Stimulated activated CD8-positive, alpha-beta memory T cell treated with anti-CD3 and anti-CD28 coated beads, Interleukin-15, amount 100 ng/mL, for 24 hours (primary cell): ENCODE measurements at places on chromosomes 3 and 15.

- no peak for DNase-seq
These were observed 244.2 kb downstream of the LSAMP start for GRCh38 chr3:116200956-116201690.

- no peak for DNase-seq
These were observed 41.1 kb downstream of the TTBK2 start for GRCh38 chr15:42879443-42879842.

DNA sequence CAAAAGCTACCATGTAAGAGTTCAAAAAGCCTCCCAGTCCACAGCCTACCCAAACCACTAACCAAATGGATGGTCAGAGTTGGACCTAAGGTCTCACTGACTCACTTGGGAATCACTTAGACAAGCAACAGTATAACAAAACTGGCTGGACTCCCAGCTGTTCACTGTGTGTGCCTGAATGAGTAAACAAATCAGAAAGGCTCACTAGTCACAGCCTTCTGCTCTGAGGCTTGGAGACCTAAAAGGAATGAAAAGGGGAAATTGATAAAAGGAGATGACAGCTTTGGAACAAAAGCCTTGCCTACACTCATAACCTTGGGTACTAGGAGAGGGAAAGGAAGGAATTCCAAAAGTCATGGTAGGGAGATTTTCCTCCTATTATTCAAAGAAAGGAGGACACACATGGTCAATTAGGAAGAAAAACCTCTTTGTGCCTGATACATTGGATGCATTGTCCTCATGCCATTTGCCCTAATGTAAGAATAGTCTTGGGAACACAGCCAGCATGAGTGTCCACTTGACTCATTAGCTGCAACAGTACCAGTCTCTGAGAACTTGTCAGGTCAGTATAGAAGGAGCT lies 92.3 kb downstream of the FRMD5 start:
- no peak for DNase-seq

DNA sequence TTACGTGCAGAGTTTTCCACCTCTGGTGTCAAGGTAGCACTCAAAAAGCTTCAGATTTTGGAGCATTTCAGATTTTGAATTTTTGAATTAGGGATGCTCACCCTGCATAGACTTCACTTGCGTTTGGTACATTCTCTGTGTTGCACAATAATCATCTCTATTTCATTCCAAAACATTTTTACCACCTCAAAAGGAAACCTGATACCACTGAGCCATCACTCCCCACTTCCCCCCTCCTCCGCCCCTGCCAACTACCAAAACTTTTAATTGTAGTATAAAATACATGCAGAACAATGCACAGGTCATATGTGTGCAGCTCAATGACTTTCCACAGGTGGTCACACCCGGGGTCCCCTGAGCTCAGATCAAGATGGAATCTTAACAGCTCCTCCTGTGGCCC lies 208.8 kb downstream of the SV2B start:
- DNase-seq: no peak

DNA sequence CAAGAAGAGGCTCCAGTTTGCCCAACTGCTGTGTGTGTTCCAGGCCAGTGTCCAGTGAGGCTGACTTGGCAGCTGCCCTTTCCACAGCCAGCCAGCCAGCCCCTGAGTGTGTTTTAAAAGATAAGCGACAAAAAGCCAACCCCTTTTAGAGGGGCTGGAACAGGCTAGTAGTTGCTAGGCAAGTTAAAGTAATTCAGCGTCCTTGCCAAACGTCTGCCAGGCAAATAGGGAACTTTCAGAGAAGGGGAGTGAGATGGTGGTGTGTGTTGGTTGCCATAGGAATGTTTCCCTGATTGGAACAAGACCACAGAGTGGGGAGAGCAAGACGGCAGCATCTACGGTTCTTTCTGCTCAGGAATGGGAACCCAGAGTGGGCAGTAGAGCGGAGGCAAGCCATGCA lies 86.3 kb downstream of the TMEM108 start:
- no peak for DNase-seq

- DNase-seq: no peak
These were observed 78.0 kb downstream of the CPN2 start for GRCh38 chr3:194272861-194273742.

- DNase-seq: no peak
These were observed 36.5 kb downstream of the RPN1 start for GRCh38 chr3:128614076-128614475.

DNA sequence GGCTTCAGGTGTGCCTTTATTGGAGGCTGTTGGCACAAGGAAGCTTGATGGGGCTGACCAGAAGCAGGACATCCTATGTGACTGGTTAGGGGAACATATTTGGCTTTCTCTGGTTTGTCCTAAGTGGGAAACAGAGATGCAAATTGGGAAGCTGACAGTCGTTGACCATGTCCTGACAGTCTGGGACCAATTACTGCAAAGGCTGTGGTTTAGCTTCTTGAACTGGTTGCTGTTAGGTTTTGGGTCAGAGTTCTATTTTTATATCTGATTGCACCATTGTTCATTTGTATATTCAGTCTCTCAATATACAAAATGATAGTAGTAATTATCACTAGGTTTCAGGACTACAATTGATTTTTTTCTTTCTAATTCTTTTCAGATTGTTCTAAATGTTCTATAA lies 36.8 kb downstream of the SNTN start:
- DNase-seq: no peak

- no peak for DNase-seq
These were observed 107.2 kb upstream of the CMC1 start for GRCh38 chr3:28134198-28134597.

GRCh38 chr15:49154799-49155109 lies 645 bp downstream of the COPS2 start:
- no peak for DNase-seq

GRCh38 chr3:116445311-116445841 lies at the start of gene LSAMP:
Gene LSAMP (minus strand): TSS chr3:116445487.
- DNase-seq: no peak

DNA sequence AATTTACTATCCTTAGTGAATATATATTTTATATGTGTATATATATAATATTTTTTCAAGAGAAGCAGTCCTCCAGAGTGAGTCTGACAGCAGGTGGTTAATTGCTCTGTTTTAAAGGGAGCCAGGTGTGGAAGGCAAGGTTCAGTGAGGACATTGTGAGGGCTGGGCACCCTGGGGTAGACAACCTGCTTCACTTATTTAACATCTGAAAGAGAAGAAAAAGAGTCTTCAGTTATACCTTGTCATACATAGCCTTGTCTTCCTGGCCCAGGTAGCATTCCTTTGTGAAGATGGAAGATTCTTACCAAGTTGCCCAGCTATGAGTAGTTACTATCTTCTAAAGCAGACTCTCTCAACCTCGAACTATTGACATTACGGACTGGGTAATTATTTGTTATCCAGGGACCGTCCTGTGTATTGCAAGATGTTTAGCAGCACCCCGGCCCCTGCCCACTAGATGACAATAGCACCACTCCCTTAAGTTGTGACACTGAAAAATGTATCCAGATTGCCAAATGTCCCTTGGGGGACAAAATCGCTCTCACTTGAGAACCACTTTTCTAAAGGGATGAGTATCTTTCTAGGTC lies 336.0 kb upstream of the TRIM42 start:
- no peak for DNase-seq

GRCh38 chr15:69755551-69756310 lies 303.1 kb downstream of the RPLP1 start:
- DNase-seq: peak; percentile 45

GRCh38 chr3:174295306-174296092 lies 563.6 kb upstream of the NAALADL2 start:
- no peak for DNase-seq

GRCh38 chr15:60745469-60746061 lies 266.6 kb upstream of the ICE2 start:
- no peak for DNase-seq

DNA sequence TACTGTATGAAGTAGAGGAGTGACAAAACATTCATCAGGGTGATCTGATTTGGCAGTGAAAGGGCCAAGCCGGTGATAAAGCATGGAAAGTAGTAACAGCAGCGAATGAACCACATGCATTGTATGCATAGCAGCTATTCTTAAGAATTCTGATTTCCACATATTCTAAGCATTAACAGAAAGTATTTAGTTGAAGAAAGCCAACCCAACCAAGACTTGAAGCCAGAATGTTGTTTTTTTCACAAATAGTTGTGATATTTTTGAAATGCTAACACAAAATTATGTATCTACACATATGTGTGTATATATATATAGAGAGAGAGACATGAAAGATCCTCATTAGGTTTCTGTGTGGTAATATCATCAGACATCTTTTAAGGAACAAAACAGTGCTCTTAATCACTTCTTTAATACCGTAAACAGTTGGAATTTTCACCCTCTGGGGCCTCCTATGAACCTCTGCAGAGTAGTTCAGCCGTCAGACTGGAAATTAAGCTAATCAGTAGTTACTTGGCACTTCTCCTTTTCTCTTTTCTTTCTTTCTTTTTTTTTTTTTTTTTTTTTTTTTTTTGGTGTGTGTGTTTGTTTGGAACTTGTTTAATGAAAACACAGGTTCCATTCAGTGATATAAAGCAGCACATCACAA lies 139.6 kb downstream of the CMSS1 start:
- DNase-seq: no peak

GRCh38 chr3:34376691-34377090 lies 578.3 kb downstream of the PDCD6IP start:
- DNase-seq: no peak

DNA sequence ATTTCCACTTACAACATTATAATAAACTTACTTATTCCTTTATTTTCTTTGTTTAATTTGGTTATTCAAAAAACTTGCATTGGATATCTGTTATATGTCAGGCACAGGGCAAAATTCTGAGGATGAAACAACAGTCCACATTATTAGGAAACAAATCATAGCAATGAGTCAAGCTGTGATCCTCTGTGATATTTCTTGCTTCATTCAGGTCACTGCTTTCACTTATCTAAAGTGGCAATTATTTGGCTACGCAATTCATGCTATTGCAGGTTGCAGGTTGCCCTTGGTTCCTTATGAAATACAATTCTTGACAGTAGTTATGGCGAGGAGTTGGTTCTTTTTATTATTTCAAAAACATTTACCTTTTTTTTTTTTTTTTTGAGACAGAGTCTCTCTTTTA lies 66.4 kb upstream of the CNTN6 start:
- no peak for DNase-seq

DNA sequence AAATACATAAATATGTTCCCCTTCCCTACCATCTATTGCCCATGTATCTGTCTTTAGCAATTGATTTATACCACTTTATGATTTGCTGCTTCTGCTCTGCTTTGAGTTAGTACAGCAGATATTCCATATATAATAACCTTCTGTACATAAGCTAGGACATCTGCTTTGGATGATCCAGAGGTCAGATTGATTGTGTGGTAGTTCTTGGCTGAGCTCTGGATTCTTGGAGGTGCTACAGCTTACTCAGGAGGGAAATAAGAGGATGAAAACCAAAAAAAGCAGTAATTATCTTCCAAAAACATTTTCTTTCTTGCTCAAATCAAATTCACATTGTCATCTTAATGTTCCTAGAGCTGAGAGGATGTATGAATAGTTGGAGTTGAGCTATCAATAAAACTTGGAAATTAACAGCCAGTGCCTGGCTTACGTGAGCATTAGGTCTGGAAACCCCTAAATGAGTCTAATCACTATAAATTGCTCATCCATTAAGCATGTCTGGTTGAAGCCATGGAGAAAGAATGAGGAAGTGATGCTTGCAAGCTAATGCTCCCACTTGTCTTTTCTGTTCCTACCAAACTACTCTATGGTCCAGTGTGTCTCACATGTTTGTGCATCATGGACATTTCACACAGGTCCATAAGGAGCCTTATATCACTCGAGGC lies 36.3 kb upstream of the TMEM42 start:
- no peak for DNase-seq

DNA sequence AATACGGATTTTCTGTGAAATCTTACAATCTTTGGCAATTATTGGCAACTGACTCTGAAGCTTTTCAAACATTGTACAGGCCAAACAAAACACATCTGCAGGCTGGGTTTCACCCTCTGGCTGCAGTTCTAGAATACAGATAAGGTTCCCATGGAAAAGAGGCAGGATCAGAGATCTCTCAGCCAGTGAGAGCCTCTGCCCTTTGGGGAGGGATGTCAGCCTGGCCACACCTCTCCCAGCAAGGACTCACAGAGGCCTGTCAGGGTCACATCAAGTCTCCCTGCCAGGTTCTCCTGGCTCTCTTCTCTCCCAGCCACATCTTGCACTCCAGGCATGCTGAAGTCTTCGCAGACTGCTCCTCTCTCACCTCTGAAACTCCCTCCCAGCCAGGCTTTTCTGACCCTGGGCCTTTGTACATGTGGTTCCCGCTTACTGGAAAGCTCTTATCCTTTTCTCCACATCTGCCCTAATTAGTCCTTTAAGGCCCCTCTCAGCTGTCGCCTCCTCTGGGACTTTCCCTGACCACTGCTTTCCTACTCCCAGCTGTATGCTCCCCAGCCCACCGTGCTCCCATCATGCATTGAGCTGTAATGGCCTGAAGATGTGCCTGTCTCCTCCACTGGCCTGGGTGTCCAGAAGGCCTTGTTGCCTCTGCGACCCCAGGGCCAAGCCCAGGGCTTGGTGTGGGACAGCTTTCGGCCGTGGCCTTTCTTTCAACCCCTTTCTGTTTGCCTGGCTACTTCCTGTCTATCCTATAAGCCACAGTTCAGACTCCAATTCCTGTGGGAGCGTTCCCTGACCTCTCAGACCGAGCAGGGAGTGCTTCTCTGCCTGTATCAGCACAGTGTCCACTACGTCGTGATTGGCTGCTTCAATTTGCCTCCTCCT lies 4.3 kb downstream of the RBP1 start:
- no peak for DNase-seq

- no peak for DNase-seq
These were observed 3.1 kb upstream of the KNSTRN start for GRCh38 chr15:40379374-40379773.

GRCh38 chr3:185726254-185726967 lies 98.4 kb downstream of the IGF2BP2 start:
- no peak for DNase-seq

GRCh38 chr15:48170981-48171380 lies 7.1 kb downstream of the MYEF2 start:
- DNase-seq: no peak

- no peak for DNase-seq
These were observed 167.8 kb upstream of the DPH6 start for GRCh38 chr15:35713733-35714132.

DNA sequence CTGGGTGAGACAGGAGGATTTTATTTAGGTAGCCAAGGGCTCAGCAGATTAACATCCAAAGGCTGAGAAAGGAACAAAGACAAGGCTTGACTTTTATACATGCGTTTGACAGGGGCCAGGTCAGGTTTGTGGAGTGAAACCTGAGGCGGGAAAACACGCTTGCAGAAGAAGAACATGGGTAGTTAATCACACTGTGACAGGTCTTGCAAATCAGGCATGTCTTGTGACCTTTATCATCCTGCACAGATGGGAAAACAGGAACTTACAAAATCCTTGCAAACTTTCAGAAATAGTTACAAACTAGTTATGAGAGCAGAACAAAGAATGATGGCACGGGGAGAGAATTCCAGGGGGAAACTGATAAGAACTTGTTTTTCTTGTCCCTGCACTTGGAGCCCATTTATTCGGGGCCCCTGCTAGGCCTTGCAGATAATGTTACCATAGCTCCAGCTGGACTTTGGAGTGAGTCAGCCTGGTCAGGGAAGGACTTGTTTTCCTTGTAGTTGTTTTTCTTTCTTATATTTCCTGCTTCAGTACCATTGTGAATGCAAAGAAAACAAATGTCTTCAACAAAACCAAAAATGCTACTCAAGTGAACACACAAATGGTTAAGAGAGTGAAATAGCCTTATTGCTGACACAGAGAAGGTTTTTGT lies 965.9 kb upstream of the ROBO1 start:
- DNase-seq: no peak
